CD8-positive, alpha-beta memory T cell (primary cell): ENCODE measurements at places on chromosomes 5 and 9.

DNA sequence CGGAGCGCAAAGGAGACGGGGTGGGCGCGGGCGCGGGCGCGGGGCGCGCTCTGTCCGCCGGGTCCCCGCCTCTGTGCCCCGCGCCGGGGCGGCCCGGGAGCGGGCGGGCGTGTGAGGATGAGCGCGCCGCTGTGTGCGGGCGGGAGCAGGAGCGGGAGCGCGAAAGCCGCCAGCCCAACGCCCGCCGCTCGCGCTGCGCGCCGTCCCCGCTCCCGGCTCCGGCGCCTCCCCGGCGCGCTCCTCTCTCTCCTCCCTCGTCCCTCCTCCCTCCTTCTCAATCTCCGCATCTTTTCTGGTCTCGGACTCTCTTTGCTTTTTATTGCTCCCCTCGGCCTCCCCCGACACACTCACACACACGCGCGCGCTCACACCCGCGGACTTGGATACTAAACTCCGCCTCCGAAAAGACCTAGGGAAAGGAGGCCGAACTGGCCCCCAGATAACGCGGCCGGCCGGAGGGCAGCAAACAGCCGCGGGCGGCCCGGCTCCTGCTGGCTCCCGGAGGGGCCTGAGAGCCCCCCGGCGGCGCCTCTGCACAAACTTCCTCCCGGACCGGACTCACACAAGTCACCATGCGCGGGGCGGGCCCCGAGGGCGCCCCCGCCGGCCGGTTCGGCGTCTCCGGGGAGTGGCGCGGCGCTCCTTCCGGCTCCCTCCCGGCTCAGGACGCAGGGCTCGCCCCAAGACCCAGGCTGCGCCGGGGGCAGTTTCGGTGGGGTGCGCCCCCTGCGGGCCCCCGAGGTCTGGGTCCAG is at the start of gene FIBCD1:
TSS of gene FIBCD1 (minus strand) at position 596 of the 753 bp plus-strand sequence. CDS start 640 bp downstream, outside the sequence.
- DNase-seq: no peak

- DNase-seq: no peak
Observed at GRCh38 chr9:95389373-95389772, 71.9 kb upstream of the FANCC start.

DNA sequence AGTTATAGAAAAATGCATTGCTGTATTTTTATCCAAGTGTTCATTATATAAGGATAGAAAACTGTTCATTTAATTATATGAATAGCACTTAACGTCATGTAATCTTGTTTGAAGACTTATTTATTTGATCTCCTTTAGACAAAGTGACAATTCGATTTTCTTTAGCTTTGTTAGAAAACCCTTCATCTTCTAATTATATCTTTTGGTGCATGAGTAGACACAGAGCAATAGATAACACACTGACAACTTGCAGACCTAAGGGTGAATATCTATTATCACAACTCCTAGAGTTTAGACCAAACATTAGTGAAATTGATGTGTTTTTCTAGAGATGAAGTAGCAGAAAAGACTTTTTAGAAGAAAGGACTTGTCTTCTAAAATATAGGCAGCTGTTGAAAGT is 446.4 kb upstream of the SEMA6A start:
- no peak for DNase-seq

DNA sequence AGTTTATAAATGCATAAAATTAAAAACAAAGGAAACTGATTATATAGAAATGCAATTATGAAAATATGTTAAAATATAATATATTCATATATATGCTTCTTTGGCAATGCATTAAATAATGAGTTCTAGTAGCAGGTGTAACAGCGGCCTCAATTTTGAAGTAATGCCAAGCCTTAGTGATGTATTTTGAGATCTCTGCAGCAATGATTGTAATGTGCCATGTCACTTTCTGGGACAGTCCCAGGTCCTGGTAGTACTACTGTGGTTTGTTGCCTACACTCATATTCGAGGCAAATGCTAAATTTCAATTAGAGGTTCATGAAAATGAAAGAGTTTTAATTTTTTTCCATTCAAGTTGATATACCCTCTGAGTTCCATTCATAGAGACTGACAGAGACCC is 75.8 kb upstream of the ORM1 start:
- no peak for DNase-seq

- no peak for DNase-seq
Observed at GRCh38 chr9:108086624-108087023, 597.1 kb upstream of the KLF4 start.

GRCh38 chr9:95446984-95447383 is 69.8 kb downstream of the PTCH1 start:
- DNase-seq: no peak

DNA sequence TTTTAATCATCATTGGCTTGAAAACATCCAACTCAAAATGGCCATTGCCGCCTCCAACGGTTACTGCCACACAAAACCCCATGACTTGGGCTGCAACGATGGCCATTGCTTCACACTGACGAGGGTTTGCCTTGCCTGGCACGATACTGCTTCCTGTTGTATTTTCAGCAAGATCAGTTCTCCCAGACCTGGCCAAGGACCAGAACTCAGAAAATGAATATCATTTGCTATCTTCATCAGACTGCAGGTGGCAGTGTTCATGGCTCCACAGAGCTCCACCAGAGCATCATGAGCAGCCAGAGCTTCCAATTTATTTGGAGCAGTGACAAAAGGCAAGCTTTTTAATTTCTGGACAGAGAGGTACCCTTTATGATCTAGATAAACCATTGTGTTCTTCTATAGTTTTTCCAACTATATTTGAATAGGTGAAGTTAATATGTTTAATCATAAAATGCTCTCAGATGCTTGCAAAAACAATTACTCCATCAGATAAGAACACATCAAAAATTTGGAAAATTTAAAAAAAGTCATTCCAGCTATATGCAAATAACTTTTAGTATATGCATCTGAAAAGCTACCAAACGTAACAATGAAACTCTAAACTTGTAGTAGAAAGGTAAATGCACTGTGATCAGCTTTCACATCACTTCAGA is 10.4 kb downstream of the AMACR start:
- DNase-seq: no peak

DNA sequence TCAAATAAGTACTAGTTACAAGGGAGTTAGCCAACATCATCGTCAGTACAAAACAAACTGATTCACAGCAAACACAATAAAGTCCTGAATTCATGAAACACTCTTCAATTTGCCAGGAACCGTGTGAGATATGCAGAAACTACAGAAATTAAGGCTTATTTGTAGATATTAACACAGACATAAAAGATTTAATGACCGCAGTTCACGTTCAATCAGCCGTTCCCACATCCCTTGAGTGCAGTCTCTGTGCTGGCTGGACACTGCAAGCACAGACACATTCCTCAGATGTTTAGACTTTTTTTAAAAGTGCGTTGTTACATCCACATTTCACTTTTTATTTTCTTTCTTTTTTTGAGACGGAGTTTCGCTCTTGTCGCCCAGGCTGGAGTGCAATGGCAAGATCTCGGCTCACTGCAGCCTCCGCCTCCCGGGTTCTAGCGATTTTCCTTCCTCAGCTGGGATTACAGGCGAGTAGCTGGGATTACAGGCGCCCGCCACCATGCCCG is 566 bp upstream of the CEP78 start:
- no peak for DNase-seq

DNA sequence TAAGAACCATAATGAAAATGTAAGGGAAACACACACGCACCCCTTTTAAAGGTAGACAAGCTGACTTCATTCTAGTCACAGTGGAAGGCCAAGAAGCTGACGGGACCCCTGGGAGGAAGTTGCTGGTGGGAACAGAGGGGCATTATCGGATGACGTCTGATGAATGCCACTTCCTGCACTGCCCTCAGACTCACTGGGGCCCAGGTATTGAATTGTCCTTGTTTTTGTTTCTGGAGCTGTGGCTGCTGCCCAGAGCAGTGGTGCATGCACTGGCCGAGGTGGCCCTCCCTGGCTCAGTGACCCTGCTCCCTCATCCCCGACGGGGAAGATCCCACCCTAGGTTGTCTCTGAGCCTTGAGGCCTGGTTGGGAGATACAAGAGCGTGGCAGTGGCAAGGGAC is 15.3 kb upstream of the RPL26L1 start:
- DNase-seq: no peak

DNA sequence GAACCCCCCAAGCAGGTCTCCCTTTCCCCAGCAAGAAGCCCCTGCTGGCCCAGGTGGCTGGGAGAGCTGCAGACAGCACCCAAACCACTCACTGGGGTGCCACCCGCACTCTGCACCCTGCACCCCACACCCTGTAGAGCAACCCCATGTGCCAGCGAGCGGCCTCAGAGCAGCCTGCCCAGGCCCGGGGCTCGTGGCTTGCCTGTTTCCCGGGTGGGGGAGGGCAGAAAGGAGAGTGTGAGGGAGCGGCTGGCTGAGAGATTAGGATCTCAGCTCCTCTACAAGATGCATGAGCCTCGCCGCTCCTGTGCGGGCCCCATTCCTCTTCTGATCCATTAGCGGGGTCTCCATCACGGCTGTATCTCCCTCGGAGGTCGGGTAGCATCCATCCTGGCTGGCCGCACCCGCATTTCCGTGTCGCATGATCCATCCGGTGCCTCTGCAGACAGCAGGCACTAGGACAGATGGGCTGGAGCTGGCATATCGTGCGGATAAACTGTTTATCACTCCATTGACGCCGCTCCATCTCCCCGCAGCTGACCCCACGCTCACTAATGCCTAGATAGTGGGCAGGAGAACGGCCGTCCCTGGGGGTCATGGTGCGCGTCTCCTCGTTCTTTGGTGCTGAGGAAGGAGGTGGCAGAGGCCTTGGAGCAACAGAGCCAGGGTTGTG is 54.4 kb downstream of the MRPL36 start:
- no peak for DNase-seq

DNA sequence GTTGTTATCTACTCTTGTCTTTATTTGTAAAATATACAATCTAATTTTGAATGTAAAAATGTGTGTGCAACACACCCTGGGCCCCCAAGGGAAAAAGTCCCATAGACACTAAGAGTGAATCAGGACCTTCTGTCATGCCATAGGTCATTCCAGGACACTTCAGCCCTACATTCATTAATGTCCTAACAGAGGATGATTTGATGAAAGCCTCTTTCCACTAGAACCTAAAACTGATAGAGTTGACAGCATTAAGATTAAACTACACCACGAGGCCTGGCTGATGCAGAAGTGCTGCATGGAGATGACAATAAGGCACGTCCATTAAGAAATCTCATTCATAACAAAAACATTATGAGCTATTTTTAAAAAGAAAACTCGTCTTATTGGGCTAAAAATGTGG is 46.2 kb downstream of the FRMD3 start:
- DNase-seq: no peak

DNA sequence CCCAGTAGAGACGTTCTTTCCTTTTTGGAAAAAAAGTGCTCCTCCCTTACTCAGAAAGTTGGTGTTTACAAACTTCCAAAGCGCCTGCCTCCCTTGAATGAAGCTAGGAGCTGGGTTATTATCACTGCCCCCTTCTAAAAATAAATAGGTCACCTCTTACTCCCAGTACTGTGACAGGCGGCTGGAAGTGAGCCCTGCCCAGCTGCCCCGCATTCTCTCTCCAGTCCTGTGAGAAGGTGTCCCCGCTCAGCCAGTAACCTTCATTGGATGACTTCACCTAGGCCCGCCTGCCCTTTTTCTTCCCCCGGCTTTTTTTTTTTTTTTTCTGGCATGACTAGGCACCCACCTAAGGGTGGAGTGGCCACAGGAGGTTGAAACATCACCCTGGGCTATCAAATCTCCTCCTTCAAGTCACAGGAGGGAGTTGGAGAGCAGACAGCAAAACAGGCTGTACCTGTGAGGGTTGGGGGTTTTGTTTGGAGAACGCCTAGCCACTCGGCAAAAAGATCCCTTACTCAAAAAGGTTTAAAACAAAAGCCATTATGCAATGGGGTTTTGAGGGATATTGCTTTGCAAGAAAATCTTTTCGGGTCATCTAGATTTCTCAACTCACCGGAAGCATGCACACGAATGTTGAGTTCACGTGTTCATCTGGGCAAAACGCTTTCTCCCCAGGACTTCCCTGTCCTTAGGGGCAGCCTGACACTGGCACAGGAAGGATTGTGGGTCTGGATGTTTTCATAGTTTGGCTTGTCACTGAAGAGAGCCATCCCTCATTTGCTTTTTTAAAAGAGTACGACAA is 43.3 kb upstream of the ZNF622 start:
- no peak for DNase-seq
